ENCODE measurements at places on chromosomes 3 and 15.

- DNase-seq: peak; percentile 23
These were observed 155.4 kb upstream of the GOLGA6L4 start for GRCh38 chr15:84079885-84080777.

DNA sequence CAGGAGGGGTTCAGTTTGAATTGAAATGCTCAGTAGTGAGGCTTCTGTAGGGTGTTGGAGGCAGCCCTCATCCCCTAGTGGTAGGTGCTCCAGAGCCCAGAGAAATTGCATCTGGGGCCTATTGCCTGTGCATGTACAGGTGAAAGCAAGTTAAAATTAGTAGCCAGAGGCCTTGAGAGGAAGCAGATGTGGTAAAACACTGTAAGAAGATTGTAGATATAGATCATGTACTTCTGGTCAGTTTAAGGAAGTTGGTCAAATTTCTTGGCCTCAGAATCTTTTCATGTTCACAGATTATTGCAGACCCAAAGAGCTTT, 34.6 kb downstream of the IGSF10 start:
- DNase-seq: no peak

GRCh38 chr15:41115652-41116115, 396 bp downstream of the INO80 start:
- DNase-seq: peak; percentile 78

DNA sequence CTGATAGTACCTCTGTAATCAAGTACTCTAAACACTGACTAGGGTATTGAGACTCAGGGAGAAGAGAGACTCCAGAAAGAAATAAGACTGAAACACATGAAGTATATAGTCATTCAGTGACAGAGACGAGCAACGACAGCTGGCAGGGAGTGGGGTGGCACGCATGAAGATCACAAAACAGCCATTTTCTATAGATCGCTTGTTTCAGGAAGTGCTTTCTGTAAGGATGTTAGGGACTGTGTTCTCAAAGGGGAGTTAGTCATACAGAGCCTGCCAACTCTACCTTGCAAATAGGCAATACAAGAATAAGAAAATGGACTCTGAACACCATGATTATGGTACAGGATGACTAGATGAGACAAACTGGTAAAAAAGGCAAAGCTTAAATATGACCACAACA, 139.5 kb downstream of the TBL1XR1 start:
- no peak for DNase-seq

- no peak for DNase-seq
These were observed 28.3 kb downstream of the MASP1 start for GRCh38 chr3:187263270-187263669.

DNA sequence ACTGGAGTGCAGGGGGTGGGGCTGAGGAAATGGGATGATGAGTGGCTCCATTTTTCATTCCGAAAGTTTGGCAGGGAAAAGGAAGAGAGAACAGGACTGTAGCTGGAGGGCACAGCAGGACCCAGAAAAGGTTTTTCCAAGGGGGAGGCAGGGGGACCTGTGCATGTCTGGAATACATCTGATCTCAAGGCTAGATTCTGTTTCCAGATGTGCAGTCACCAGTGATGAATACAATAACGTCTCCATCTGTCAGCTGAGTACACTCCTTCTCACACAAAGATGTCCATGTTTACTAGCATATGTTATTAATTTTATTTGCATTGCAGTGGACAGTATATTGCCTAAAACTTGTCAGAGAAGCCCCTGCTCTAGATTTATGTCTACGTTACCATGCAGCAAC, 39.9 kb upstream of the PRTG start:
- DNase-seq: no peak

DNA sequence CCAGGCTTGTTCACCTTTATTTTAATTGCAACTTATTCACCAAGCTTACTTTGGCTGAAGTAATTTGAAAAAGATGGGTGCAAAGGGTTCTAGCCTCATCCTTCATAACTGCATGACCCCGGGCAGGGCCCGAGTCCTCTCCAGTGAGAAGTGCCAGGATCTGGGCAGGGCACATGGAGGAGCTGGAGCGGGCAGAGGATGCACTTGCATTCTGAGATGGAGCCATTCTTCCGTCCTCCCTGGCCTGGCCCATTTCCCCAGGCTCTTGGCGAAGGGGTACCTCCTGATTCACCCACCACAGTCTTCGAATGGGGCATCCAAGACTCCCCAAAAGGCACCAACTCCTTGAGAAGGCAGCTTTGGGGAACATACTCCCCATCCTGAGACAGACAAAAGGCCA, 22.5 kb upstream of the PLXND1 start:
- DNase-seq: no peak

DNA sequence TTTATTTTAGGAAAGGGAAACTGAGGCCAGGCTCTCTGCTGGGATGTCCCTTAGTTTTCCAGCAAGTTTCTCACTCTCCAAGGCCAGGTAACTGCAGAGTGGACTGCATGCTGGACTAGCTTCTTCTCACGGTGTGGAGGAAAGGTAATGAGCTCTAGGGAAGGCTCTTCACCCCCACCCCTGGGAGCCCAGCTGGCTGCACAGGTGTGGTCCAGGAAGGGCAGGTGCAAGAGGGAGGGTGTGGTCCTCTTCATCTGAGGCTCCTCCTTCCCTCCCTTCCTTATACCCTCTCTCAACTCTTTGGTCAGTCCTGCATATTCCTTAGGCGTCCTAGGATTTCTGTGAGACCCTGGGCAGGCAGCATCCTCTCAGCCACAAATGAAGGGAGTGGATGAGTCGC, 33.9 kb downstream of the RNU5B-1 start:
- no peak for DNase-seq

DNA sequence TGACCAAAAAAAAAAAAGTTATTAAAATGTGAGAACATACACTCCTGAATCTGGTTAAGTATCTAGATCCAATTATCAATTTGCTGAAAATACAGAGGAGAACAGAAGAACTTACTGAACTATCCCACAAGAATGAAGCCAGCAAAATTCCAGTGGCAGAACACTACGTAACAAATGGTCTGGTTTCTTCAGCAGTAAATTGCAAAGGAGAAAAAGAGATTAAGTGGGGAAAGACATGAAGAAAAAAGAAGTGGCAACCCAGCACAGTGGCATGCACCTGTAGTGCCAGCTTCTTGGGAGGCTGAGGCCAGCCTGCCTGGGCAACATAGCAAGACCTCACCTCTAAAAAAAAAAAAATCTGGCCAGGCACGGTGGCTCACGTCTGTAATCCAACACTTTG, 62.1 kb downstream of the LHFPL4 start:
- no peak for DNase-seq

DNA sequence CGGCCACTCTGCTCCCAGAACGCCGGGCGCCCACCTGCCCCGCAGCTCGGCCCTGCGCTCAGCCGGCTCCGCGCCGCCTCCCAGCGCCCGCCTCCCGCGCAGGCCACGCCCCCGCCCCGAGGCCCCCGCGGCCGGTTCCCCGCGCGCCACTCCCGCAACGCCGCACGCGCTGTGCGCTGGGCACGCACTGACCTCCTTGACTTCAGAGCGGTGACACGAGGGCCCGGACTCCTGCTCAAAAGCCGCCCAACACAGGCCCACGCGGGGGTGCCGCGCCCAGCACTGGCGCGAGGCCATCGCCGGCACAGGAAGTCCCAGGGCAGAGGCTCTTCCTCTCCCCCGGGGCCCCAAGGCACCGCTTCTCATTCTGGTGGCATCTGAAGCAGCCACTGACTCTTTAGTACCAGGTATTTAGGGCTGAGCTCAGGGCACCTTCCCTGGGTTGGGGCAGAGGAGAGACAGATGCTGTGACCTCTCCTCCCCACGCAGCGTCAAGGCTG, 12.4 kb downstream of the TNK2 start:
- DNase-seq: peak; percentile 73

DNA sequence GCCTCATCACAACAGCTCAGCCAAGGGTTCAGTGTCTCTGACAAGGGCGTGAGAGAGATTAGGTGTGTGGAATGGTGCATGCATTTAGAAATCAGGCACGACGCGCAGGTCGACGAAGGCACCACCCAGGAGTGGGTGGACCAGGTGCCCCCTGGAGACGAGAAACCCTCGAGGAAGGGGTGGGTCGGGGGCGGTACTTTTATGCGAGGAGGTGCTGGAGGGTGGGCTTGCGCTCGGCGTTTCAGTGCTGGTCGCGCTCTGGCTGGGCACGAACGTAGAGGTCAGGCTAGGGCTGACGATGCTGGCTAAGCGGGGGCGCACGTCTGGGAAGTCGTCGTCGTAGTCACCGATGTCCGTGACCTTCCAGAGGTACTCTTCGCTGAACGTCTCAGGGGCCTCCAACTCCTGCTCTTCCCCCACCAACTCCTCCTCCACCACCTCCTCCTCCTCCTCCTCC, 393 bp downstream of the ERICH6 start:
- DNase-seq: peak; percentile 58

- DNase-seq: no peak
These were observed 238.8 kb downstream of the GAP43 start for GRCh38 chr3:115862099-115862498.

- DNase-seq: no peak
These were observed 5.2 kb upstream of the ZXDC start for GRCh38 chr3:126480861-126481260.

DNA sequence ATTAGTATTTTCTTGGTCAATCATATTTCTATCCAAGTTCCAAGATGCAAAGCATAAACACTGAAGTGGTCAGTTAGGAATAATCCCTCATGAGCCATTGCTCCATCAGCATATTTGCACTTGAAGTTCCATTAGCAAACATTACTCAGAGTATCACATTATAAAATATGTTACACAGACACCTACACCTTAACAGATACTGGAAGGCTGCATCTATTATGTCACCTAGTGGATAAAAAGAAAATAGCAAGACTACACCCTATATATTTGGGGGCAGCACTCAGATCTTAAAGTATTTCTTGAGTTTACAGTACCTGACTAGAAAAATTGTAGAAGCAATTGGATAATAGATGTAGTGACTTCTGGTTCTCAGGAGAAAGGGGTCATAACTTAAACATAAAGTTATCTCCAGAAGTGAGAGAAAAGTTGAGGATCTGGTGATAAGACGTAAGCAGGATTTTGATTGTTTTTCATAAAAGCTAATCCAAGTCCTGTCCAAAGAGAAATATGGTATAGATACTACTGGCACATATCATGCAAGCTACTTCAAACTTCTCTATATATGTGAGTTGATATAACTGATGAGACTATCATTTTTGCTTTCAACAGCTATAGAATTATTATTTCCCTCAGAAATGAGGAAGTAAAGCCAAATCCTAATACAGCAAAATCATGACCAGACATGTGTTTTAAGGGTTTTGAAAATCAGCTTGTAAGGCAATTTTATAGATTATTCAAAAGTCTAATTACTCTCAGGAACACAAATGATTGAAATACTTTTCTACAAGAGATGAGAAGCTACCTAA, 422.2 kb downstream of the GBE1 start:
- no peak for DNase-seq

GRCh38 chr15:43524254-43524845, 6.9 kb downstream of the MAP1A start:
- DNase-seq: no peak

DNA sequence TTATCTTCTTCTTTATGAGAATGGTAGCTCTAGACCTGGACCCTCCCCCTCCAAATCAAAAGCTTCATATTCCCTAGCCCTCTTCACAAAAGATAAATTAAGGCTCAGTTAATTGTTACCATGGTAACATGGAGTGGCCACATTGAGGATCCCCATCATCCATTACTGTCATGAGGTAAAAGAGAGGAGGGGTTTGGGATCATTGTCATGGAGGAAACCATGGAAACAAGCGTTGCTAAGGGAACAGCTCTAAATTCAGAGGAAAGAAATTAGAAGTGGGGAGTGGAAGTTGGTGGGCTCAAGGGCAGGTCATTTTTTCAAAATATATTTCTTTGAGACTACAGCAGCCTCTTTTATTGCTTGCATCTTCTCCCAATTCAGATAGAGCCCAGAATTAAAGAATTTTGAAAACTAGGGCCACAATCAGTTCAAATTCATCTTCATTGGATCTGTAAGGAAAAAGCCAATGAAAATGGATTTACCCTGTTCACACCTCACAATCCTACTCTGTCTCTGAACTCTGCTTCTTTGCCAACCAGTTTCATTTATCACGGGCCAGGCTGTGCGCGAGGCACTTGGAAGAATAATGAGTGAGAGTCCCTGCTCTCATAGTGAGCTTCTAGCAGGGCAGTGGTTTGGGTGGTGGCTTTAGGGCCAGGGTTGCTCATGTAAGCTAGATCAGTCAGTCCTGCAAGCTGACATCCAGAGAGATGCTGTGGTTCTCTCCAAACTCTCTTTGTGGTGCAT, 11.6 kb upstream of the AEN start:
- DNase-seq: no peak

- DNase-seq: no peak
These were observed 3.0 kb upstream of the HDGFL3 start for GRCh38 chr15:83210619-83211018.

GRCh38 chr3:20125897-20126296, 60.1 kb downstream of the SGO1 start:
- DNase-seq: peak; percentile 64

DNA sequence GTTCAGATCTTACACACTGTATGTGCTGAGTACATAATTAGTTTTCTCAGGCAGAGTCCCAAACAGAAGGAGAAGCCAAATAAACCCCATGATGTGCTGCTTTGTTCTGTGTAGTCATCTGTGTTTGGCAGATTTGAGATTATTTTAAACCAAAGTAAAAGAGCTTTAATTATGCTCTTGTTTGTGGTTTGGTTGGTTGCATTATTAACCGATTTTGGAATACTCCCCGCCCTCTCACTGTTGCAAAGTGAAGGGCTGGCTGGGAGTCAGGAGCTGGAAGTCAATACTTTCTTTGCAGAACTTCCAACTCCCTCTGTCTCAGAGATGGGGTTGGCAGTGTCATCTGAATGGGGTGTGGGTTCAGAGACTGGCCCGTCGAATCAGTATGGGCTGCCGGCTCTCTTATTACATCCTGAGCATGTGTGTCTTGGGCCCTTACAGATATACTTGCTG, 34.4 kb downstream of the SLCO3A1 start:
- DNase-seq: no peak

DNA sequence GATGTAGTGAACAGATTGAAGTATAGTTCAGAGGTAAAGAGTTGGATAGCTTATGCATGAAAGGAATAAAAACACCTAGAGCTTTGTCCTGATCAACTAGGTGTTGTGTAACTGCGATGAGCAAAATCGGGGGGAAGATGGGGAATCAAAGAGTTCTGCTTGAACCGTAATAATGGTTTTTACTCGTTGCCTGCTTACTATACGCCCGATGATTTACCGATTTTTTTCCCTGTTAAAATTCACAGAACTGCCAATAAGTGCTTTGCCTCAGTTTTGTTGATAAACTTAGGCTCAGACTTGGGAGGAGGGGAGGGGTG, 783 bp upstream of the DNAJB11 start:
- DNase-seq: no peak

- DNase-seq: no peak
These were observed 104.5 kb downstream of the ERC2 start for GRCh38 chr3:56363720-56364119.

Data from CD4-positive, alpha-beta T cell treated with Interferon alpha-2 for 1 hour (primary cell).